Psoas muscle (tissue), 8 donors: ENCODE measurements at places on chromosomes 1 and 21. TPM values are rescaled to one million over a fixed set of nuclear protein-coding genes. Genes with fewer than 3 reads are reported as not detected.

The FNDC7 gene
- 0.09 TPM for polyA plus RNA-seq

The GJA9 gene
- polyA plus RNA-seq: not detected

The PNRC2 gene
- 74.0 TPM for polyA plus RNA-seq

The PKLR gene
- not detected for polyA plus RNA-seq

The CELA3B gene
- polyA plus RNA-seq: 0.64 TPM

The RXFP4 gene
- polyA plus RNA-seq: not detected

The PLA2G4A gene
- 0.34 TPM for polyA plus RNA-seq
